Right lung (tissue), 10 donors: ENCODE measurements at places on chromosomes 2 and 18. TPM values are rescaled to one million over a fixed set of nuclear protein-coding genes. Genes with fewer than 3 reads are reported as not detected.

The RAB6C gene
- not detected for polyA plus RNA-seq

The CYTIP gene
- 2.6 TPM for polyA plus RNA-seq

DNA sequence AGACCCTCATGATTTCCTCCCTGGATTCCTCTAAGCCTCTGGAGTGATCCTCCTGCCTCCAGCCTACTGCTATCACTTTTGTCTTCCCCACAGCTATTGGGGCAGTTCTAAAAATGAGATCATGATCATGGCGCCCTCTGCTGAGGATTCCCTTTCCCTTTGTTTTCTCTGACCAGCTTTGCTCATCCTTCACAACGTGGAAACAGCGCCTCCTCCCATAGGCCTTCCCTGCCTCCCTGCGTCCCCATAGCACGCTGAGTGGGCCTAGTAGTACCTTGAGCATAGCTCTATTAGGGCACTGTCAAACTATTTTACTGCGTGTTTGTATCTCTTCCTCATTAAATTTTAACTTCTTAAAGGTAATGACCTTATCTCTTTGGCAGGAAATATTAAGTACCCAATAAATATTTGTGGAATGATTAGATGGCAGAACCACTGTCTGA is 207.0 kb upstream of the FANCL start:
- peak; percentile 11 for DNase-seq

DNA sequence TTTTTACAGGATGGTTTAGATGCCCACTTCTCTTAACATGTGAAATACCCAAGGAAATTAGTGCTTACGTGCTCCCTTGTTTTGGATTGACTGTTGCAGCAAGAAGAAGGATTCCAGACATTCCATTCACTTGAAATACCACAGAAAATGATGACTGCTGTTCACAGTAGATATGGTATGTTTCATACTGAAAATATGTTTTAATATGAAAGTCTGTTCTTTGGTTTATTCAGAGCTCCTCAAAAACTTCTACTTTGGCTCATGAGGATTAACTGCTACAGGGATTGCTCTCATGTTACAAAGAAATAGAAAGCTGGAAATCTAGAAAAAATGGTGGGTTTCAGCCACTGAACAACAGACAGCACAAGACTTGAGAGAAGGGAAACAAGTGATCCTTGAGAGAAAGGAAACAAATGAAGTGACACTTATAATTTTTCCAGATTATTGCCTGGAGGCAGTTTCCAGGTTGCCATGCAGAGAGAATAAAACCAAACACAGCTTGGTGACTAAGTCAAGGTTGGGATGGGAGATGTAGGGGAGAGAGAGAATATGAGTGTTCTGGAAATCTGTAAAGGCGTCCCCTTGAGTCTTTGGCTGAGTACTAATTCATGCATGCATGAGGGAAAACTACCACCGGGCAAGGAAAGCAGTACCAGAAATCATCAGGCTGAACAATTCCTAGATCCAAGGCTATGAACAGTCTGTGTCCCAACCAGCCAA is 348.1 kb downstream of the CLIP4 start:
- no peak for DNase-seq

GRCh38 chr2:133817680-133818566 is 249.7 kb upstream of the NCKAP5 start:
- no peak for DNase-seq

The CHRND gene
- polyA plus RNA-seq, result 0.15 TPM

The CPLX4 gene
- polyA plus RNA-seq, result not detected

The SMC6 gene
- polyA plus RNA-seq, result 68.6 TPM

GRCh38 chr2:113780472-113780871 is 24.0 kb upstream of the SLC35F5 start:
- no peak for DNase-seq

DNA sequence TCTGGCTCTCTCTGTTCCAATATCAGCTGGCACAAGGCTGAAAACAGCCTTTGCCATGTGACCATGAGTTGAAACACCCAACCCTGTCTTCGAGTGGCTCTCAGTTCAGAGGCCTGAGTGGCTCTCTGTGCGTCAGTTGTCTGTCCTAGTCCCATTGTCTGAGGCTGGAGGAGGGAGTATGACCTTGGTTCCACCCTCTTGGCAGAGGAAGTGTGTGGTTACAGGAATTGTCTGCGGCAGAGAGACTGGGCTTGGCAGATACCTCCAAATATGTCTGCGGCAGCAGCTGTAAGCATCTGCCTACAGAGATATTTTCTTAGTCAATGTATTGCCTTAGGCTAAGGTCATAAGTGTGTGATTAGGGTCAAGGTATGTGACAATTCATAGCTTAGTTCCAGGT is 32.6 kb downstream of the CNGA3 start:
- peak; percentile 68 for DNase-seq
